ENCODE measurements at places on chromosomes 12 and 14.

GRCh38 chr12:26124446-26125399 is at the start of gene BHLHE41:
Gene BHLHE41 (minus strand): TSS chr12:26125037. CDS start chr12:26124779, 258 bp downstream.
- DNase-seq, result peak; percentile 84

- no peak for DNase-seq
These were observed 74.0 kb upstream of the EIF5 start for GRCh38 chr14:103259801-103260628.

GRCh38 chr12:12502815-12503151 is 59.9 kb downstream of the DUSP16 start:
- no peak for DNase-seq

DNA sequence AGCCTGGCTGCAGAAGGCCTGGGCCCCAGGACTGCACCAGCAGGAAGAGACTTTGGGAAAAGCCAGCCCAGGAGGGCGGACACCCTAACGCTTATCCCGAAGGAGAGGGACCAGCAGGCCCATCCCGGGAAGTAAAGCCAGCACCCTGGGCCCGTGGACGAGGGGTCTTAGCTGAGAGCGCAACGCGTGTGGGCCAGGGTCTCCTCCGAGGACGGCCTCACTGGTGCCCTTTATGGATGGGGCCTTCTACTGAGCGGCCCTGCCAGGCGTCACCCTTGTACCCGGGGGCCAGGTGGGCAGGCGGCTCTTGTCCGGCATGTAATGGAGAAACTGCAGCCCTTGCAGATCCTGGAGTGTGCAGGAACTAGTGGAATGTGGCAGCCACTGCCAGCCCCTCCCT is 14.1 kb downstream of the TEDC1 start:
- no peak for DNase-seq

GRCh38 chr14:34562776-34563150 is 23.3 kb upstream of the EAPP start:
- no peak for DNase-seq

DNA sequence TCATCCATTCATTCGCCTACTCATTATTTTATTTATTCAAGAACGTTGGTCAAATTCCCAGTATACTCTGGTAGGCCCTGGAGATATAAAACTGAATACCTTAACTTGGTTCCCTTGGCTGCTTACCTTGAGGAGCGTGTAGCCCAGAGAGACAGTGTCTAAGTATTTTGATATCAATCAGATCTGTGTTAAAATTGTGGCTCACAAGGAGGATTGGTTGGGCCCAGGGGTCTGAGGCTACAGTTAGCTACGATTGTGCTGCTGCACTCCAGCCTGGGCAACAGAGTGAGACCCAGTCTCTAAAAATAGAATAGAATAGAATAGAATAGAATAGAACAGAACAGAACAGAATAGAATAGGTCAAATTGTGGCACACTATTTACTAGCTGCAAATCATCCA is 438.4 kb downstream of the ADAMTS20 start:
- no peak for DNase-seq

DNA sequence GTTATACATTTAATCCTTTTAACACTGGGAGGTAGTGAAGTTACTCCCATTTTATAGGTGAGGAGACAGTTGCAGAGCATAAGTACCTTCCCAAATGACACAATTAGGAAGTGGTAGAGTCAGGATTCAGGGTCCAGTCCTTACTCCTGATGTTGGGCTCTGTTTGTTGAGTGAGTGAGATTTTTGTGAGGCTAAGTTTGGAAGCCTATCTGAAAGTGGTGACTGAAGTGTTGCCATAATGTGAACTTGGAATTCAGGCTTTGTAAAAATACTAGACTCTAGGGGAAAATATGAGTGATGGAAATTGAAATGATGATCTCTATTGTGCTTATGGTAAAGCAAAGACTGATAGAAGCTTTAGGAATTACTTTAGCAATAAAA is 2.2 kb downstream of the NUDT4 start:
- no peak for DNase-seq

Measured in cerebellar cortex (tissue), 1 donor.